ENCODE measurements at places on chromosomes 7 and 10. TPM values are rescaled to one million over a fixed set of nuclear protein-coding genes. Genes with fewer than 3 reads are reported as not detected.

Gene RNF32
- total RNA-seq = 0.26 TPM

Gene CEP55
- total RNA-seq = 37.1 TPM

Gene SPDYE2B
- not detected for total RNA-seq

Gene CPN1
- not detected for total RNA-seq

Gene ITGA8
- 1.2 TPM for total RNA-seq

Gene DCLRE1A
- 5.6 TPM for total RNA-seq

Gene FAM25C
- not detected for total RNA-seq

Gene GTPBP10
- total RNA-seq = 4.7 TPM

Gene CLCN1
- not detected for total RNA-seq

DNA sequence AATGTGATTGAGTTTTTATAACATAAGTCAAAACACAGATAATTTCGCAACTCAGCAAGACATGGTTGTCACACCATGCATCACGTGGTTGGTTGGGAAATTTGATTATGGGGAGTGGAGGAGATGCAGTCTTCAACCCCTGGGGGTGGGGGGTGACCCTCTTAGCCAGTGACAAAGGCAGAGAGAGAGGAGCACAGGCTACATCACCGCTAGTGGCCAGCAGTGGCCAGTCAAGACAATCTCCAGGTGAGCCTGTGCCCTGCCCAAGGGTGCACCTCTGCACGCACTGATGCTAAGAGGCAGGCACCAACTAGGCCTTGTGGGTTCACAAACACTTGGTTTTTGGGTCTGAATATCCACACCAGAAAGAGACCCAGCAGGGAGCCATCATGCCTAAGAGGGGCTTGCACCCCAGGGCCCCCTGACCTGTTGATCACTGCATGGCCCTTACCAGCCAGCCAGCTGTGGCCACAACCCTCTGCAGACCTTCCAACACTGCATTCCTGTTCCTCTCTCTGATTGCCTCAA, 244.4 kb downstream of the FANK1 start:
- no peak for DNase-seq

DNA sequence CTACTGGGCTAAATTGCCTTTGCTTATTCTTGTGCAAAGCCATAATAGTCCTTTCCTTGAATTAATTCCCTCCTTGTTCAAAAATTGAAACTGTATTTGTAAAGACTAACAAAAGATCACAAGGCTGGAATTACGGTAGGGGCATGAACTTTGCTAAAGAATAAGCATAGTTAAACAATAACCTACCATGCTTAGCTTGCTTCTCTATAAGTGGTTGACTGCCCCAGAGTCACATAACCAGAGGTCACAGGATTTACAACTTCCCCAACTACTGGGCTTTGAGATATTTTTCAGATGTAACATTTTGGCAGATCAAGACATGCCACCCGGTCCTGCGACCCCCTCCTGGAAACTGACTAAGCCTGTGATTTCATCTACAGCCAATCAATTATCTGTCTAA, 181.4 kb downstream of the GPAM start:
- DNase-seq = no peak

DNA sequence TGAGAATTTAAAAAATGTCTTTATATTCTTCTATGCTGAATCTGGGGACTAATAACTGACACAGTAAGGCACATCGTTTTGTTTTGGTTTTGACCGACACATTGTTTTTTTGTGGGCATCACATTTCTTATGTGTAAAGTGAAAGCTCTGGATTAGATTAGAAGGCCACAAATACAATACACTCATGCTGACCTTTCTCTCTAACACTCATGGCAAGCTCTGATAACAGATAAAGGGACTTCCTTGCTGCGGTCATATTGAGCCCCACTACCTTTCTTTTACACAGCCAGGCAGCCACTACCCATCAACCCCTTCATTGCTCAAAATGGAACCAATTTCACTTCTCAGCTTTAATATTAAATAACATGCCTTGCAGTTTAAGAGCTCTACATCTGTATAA, 26.0 kb downstream of the PPP1R3A start:
- peak; percentile 34 for DNase-seq

DNA sequence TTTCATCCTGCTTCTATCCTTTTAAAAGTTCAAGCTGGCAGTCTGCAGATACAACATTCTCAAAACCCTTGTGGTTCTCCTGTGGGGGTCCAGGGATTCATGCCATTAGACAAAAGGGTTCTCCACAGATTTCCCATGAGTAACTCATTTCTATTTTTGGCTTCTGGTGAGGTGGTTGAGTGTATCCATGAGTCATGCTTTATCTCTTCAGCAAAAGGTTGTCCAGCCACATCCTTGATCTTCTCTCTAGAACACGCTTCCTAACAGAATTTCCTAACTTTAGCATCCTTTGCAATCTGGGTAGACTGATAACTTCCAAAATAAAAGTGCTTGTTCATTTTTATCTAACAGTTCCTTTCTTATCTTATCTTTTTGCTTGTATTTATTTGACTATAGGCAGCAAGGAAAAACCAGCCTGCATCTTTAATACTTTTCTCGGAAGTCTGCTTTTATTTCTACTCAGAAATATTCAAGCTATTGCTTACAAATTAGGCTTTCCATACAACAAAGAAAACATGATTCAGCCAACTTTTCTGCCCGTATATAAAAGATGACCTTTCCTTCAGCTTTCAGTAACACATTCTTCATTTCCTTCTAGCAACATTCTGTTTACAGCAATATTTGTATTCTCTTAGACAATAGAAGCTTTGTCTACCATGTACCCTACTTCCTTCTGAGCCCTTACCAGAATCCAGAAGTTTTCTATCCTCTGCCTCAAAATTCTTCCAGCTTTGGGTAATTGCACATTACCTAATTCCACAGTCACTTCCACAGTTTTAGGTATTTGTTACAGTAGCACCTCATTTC, 79.3 kb upstream of the IL6 start:
- peak; percentile 17 for DNase-seq

DNA sequence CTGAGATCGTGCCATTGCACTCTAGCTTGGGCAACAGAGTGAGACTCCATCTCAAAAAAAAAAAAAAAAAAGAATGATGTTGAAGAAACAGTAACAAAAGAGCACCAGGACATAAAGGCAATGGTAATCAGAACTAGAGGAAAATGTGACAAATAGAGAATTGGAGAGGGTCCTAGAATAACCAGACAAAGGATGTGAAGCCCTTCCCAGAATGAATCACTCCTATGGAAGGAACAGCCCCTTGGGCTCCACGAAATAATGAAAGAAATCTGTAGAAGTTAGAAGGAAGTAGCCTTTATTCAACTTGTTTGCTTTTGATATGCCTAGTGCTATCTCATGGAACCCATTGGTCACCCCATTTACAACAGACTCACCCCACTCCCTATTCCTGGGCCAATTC, 169.2 kb downstream of the SUGCT start:
- DNase-seq = peak; percentile 17

DNA sequence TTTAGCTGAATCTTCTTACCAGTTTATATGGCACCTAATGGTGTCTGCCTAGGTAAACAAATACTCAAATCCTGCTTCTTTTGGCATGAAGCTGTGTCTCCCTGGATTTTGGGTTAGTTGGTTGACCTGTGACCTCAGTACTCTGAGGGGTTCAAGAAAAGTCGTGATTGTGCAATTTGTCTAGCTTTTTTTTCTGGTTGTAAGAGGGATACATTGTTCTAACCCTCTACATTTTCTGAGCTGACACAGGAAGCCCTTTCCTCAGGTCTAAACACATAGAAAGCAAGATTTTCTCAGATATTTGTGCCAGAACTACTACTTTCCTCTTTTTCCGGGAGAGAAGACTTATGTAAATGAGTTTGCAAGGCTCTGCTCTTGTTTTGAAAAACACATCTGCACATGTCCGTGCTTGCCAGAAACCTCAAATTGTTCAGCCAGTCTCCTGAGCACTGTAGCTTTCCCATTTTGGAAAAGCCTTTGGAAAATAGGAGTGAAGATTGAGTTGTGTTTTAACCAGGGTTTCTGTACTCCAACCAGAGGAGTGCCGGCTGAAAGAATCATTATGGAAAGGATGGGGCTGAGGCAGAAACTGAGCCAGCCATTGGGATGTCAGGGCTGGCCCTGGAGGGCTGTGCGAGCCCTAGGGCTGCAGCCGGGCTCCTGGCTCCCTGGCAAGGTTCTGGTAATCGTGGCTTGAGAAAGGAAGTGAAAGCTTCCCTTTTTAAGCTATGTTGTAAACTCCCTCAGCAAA, 31.3 kb upstream of the CXCL12 start:
- DNase-seq = no peak

GRCh38 chr7:41431671-41432070, 271.2 kb downstream of the INHBA start:
- no peak for DNase-seq

- no peak for DNase-seq
Observed at GRCh38 chr10:112250555-112250954, 32.6 kb upstream of the TECTB start.

DNA sequence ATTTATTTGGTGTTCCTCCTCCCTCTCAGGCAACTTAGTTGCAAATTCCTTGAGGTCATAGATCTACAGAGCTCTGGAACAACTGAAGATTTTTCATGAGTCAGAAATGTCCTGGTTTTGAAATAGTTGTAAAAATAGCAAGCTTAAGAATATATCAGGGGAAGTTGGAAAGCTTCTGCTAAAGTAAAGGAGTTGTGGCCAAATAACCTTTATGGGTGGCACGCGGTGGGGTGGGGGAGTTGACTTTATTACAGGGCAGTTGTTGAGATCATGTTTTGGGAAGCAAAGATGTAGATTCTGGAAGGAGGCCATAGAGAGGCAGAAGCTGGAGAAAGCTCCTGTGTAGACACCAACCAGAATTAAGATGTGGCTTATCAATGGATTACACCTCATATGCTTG, 326.0 kb upstream of the MTPN start:
- DNase-seq = no peak

- DNase-seq = peak; percentile 78
Observed at GRCh38 chr10:94403380-94404213, 1.3 kb downstream of the TBC1D12 start.

DNA sequence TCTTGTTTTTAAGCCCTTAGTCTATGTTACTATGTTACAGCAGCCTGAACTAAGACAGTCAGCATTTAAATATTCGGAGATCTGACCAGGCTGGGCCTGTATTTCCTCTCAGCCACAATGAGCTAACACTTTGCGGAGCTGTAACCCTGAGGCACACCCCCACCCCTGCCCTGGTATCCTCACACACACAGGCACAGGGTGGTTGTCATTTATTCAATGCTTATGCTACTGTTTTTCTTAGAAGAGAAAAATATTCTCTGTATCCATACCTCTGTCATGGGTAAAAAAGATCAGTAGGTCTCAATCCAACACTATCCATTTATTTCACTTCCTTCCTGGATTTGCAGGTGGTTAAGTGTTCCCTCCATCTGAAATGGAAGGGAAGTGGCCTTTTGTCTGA, 80.3 kb upstream of the TRIL start:
- peak; percentile 92 for DNase-seq

GRCh38 chr7:42070068-42070467, 166.9 kb downstream of the GLI3 start:
- DNase-seq = no peak

DNA sequence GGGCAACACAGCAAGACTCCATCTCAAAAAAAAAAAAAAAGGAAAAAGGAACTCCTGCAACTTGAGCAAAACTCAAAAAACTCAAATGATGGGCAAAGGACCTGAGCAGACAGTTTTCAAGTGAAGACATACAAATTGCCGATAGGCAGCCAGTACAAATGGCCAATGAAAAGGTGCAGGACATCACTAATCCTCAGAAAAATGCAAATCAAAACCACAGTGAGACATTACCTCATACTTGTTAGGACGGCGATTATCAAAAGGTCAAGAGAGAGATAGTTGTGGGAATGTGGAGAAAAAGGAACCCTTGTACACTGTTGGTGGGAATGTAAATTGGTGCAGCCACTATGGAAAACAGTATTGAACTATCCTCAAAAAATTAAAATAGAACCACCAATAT, 16.8 kb downstream of the SVOPL start:
- no peak for DNase-seq

GRCh38 chr7:134739362-134739761, 40.1 kb upstream of the CALD1 start:
- DNase-seq = no peak

Data from dermis microvascular lymphatic vessel endothelial cell (primary cell).